ENCODE measurements at places on chromosomes 6 and 20. TPM values are rescaled to one million over a fixed set of nuclear protein-coding genes. Genes with fewer than 3 reads are reported as not detected.

DNA sequence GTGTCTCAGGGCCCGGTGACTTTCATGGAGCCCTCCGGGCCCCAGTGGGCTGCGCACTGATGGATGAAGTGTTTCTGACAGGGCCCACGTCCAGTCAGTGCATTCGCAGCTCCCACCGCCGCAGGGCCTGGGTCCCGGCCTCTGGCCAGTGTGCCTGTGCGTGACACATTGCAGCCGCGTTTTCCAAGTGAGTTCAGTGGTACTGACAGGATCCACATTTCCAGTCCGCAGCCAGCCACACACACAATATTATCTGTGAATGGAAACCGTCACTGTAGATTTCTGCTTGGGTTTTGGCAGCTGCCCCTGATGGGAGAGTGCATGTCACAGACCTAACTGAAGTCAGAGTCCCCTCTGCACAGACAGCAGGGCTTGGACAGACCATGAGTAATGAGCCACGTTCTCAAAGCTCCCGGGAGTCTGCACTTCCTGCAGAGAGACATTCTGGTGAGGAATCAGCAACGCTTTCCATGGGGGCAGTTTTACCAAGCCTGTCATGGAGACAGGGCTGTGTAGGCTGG lies 171.4 kb downstream of the MYLK4 start:
- no peak for DNase-seq

DNA sequence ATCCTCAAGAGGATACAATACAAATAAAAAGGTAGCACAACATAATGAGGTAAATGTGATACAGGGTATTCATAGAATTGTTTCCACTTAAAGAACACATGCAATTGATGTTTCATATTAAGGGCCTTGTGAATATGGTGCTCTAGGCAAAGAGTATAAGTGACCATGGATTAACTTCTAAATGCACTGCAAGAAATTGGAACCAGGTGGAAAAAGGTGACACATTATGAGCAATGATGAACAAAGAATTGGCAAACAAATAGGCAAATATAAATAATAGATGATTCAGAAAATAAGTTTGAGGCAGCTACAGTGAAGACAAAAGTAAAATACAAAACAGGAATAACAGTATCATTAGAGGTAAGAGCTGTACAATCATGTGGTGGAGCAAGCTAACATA lies 192.0 kb downstream of the GRIK2 start:
- no peak for DNase-seq

GRCh38 chr20:41467220-41467619 lies 100.6 kb upstream of the EMILIN3 start:
- DNase-seq = no peak

DNA sequence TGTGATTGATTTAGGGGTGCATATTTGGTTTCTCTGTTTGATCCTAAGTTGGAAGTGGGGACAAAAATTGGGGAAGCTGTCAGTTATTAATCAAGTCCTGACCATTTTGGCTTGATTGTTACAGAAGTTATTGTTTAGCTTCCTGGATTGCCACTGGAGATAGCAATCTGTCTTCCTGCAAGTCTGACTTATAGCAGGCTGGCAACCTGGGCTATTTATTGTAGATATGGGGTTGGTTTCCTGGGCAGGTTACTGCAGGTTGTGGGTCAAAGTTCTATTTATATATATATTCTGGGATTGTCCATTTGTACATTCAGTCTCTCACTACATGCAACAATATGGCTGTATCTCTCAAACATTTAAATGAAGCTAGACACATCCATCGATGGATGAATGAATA lies 17.8 kb downstream of the KCNS1 start:
- no peak for DNase-seq

HLA-DRA gene
- not detected for total RNA-seq

- DNase-seq = no peak
Measured at GRCh38 chr20:49545572-49545971, 22.4 kb downstream of the PTGIS start.

DNA sequence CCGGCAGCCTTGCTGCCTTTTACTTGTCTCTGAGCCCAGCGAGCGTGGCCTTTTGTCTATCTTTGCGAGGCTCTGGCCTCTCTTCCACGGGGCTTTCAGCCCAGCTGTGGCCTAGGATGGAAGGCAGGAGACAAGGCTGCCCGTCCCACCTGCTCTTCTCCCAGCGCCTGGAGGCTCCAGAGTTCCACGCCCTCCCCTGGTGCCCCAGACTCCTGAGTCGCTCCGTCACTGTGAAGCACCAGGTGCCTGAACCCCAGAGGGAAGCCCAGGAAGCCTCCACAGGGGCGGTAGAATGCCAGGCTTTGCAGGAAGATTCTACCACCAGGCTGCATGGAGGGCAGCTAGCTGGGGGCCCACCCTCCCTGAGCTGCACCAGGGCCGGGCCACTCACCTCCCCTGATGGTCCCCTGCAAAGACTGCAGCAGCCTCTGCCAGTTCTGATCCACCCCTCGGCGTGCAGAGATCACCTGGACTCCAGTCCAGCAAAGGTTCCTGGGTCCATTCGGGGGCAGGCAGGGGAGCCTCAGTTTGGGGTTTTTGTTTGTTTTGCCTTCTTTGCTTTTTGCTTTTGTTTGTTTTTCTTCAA lies 384.6 kb downstream of the CDH4 start:
- no peak for DNase-seq

Data from endodermal cell (in vitro differentiated cells).